Foreskin melanocyte (primary cell): ENCODE measurements at places on chromosomes 7 and 10.
A peak's percentile ranks its signal among the peaks of the same experiment; 100 is the strongest.

DNA sequence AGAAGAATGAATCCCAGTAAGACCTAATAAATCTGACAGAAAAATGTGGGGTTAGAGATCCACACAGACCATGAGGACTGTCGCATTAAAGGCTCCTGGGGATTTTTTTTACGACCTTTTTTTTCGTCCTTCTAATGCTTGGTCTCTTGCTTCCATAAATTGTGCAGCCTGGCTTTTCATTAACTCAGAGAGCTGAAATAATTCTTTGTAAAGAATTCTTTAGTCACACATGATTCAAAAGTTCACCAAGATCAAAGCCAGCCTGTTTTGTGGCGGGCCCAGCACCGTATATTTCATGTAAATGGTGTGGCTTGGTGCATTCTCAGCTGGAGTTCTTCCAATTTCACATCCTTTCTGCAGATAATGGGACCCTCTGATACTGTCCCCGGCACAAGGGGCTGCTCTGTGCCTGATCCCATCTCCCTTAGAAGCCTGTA lies 206.6 kb upstream of the BMPER start:
- DNase-seq = peak; percentile 76

DNA sequence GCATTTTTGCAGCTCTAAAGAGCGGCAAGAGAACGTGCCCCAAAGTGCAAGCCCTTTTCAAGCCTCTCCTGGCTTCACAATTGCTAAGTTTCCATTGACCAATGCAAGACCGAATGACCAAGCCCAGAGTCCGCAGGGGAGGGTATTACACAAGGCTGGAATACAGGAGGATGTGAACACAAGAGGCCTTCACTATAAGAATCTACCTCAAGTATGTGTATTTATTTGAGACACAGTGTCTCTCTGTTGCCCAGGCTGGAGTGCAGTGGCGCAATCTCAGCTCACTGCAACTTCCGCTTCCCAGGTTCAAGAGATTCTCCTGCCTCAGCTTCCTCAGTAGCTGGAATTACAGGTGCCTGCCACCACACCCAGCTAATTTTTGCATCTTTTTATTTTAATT lies 22.2 kb upstream of the TPST1 start:
- no peak for DNase-seq

DNA sequence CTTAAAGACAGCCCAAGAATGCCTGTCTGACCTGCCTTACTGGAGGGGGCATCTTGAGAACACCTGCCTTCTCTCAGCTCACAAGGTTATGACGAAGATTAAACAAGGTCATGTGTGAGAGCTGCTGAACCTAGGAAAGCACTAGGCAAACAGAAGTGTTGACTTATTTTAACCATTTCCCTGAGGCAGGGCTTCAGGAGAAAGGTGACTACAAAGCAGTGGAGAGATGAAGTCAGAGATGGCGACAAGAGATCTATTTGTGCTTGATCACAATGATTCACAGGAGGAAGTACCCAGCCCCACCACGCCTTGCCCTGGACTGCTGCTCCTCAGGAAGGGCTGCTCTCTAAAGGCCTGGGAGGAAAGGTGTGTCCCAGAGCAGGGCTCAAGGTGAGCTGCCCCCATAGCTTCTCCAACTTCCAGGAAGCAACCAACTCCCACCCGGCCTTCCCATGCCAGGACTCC lies 27.8 kb downstream of the STN1 start:
- no peak for DNase-seq

DNA sequence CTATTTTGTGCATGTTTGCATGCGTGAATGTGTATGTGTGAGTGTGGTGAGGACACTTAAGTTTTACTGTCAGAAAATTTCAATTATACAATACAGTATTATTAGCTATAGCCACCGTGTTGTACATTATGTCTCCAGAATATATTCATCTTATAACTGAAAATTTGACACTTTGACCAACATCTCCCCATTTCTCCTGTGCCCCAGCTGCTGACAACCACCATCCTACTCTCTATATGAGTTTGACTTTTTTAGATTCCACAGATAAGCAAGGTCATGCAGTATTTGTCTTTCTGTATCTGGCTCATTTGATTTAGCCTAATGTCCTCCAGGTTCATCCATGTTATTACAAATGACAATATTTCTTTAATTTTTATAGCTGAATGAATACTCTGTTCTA lies 195.0 kb downstream of the GPR37 start:
- DNase-seq = no peak

- DNase-seq = no peak
Measured at GRCh38 chr10:103926722-103927319, 8.8 kb upstream of the STN1 start.

DNA sequence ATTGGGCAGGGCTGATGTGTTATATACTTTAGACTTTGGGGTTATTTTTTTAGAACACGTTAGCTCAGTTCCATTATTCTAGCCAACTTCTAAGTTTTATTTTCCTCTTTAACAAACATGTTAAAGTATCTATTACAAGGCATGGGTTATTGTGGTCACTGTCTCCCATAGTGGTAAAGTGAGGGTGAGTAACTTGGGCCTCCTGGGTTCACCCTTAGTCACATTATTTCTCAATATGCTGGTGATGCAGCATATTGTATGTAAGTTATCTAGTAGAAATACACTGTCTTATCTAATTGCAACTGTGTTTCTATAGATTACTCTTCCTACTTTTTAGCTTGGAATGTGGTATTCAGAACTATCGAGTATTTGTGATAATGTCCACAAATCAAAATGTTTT lies 65.9 kb downstream of the BBS9 start:
- no peak for DNase-seq

- DNase-seq = no peak
Measured at GRCh38 chr7:17758008-17758407, 182.3 kb downstream of the SNX13 start.

DNA sequence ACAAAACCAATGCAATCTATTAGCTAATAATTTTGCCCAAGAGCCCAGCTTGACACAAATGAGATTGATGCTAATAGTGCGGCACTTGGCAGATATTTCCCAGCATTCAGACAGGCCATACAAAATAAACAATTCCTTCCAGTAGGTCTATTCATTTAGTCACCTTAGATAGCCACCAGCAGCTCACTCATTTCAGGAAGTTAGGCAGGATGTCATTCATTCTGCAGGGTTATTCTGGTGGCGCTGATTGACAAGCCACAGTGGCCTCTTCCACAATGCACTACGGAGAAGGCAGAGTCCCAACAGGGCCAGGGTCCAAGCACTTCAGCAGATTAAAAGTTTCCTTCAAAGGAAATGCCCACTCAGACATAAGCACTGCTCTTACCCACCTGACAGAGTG lies 55.8 kb downstream of the PIK3AP1 start:
- DNase-seq = no peak

GRCh38 chr7:26305090-26305868 lies 13.6 kb downstream of the SNX10 start:
- no peak for DNase-seq

DNA sequence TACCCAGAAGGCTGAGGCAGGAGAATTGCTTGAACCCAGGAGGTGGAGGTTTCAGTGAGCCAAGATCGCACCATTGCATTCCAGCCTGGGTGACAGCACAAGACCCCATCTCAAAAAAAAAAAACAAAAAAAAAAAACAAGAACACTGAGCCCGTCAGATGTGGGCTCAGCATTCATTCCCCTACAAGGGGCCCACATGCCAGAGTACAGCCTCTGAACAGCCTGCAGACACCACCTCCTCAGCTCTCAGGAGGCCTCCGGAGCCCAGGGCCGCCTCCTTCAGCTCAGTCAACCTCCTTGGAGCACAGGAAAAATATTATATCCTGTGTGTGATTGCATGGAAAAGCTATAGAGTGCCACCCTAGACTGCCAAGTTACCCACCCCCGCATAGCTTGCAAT lies 112.3 kb downstream of the ABLIM1 start:
- no peak for DNase-seq

- no peak for DNase-seq
Measured at GRCh38 chr10:113005380-113005779, 55.3 kb downstream of the TCF7L2 start.

GRCh38 chr7:123788584-123788983 lies 39.8 kb upstream of the WASL start:
- DNase-seq = no peak

- no peak for DNase-seq
Measured at GRCh38 chr7:48411619-48412018, 240.4 kb downstream of the ABCA13 start.

DNA sequence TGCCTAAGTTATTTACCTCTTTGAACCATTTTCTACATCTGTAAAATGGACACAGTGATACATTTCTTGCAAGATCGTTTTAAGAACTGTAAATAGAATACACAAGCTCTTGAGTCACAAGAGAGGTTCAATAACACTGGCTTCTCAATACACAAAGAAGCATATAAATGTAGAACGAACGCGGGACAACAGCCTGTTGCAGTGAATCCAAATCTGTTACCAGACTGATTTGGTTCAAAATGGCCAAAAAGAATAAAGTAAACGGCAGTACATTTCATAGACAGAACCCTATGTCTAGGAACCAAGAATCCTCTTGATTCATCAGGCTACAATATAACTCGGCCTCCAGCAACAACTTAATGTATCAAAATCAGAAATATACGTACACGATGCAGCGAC lies 701 bp downstream of the MTPAP start:
- no peak for DNase-seq

GRCh38 chr7:147265528-147265927 lies 1148.9 kb downstream of the CNTNAP2 start:
- DNase-seq = no peak

DNA sequence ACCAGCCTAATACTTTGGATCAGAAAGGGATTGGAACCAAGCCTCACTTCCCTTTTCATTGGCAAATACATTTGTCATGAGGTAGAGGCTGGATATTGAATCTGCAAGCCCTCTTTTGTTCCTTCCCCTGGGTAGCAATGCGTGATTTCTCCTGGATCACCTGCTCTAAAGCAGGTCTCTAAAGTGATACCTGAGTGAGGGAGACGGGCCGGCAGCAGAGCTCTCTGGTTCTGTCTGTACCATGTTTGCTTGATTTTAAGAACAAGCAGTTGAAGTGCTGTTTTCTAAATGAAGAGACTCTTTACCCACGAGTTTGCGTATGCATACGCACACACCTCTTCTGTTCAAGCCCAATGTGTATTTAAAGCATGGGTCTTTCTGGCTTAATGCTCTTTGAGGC lies 41.1 kb downstream of the GARS1 start:
- no peak for DNase-seq

- no peak for DNase-seq
Measured at GRCh38 chr7:107043491-107043890, 1.0 kb upstream of the PRKAR2B start.
